Spleen (tissue), 13 donors: ENCODE measurements at places on chromosomes 16 and 17. TPM values are rescaled to one million over a fixed set of nuclear protein-coding genes. Genes with fewer than 3 reads are reported as not detected.

- DNase-seq, result peak; percentile 85
Observed at GRCh38 chr17:81396722-81397313, 1.6 kb downstream of the BAHCC1 start.

DNA sequence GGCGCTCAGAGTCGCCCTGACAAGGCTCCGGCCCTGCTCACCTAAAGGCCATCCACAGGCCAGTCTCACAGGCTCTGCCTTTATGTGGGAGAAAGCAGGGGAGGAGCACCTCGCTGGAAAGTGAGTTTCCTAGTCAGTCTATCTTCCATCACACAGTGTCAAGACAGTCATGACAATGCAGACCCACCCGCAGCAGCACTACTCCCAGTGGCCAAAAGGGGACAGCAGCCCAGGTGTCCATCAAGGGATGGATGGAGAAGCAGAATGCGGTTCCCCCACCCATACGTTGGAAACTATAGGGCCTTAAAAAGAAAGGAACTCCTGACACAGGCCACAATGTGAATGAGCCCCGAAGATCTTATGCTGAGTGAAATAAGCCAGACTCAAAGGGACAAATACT is 226.8 kb downstream of the ENGASE start:
- DNase-seq, result no peak

GRCh38 chr17:61088556-61088955 is 311.1 kb upstream of the TBX2 start:
- no peak for DNase-seq

DNA sequence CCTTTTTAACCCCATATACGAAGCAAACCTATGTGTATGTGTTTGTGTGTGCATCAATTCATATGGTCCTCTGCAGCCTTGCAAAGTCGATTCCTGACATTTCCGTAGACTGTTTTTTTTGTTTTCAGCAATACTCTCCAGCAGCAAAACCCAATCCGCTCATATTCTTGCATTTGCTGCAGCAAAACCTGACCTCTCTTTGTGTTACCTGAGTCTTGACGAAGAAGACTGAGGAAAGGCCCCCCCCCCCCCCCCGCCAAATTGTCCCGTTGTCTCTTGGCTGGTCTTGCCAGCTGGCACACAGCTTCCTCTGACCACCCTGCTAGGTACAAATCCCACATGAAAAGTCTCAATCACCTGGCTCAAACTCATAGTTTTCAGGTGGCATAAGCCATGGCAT is 494.7 kb downstream of the WWOX start:
- DNase-seq, result no peak

GRCh38 chr17:33970279-33970678 is 284.8 kb upstream of the CCL2 start:
- DNase-seq, result no peak

- no peak for DNase-seq
Observed at GRCh38 chr17:72407336-72407909, 286.6 kb downstream of the SOX9 start.

GRCh38 chr17:2580661-2581060 is 12.8 kb upstream of the PAFAH1B1 start:
- no peak for DNase-seq

GRCh38 chr17:794876-795275 is 12.7 kb downstream of the MRM3 start:
- DNase-seq, result peak; percentile 88

GRCh38 chr16:88533381-88533917 is 36.8 kb upstream of the ZC3H18 start:
- no peak for DNase-seq

DNA sequence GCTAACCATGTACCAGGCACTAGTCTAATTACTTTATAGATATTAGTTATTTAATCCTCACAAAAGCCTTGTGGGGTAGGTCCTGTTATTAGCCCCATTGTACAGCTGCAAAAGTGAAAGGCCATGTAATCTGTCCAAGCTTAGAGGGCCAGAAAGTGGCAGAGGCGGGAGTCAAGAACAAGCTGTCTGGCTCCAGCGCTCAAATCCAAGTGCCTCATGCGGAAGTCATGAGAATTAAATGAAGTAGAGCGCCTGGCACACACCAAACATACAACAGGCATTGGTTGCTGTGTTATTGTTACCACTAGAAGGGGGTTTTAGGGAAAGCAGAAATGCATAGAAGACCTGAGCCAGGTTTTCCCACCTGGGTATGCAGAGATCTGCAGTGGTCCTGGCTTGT is 1.2 kb downstream of the AQP8 start:
- no peak for DNase-seq

DNA sequence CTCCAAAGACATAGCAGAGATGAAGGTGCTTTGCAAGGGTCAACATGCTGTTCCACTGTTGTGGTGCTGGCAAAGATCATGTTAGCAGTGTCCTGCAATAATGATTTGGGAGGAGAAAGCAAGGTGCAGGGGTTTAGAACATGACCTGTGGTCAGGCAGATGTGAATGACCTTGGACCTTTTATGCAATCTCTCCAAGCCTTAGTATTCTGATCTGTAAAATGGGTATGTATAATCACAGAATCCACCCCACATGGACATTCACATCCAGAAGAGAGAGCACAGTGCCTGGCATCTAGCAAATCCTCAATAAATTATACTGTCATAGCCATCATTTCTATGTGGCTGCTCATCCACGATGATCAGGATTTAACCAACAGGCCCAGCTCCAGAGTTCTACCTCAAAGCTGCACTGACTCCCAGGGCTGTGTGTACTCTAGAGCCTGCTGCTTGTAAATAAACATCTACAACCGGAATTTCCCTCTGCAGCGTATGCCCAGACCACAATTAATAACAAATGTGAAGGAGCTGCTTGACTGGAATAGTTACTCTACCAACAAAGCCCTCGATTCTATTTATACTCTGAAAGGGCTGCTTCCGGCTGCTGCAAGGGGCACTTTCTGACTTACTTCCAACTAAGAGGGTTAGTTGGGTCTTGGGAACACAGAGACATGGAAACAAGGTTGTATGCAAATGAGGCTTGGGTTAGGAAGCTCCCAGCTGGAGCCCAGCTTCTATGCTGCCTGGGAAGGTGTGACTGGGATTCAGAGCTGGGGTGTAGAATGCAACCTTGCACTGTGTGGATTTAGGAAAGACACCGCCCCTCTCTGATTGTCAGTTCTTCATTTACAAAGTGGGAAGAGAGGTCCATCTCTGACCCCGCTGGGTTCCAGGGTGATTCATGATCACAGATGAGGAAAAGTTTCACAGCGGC is 265.2 kb downstream of the XYLT1 start:
- no peak for DNase-seq

DNA sequence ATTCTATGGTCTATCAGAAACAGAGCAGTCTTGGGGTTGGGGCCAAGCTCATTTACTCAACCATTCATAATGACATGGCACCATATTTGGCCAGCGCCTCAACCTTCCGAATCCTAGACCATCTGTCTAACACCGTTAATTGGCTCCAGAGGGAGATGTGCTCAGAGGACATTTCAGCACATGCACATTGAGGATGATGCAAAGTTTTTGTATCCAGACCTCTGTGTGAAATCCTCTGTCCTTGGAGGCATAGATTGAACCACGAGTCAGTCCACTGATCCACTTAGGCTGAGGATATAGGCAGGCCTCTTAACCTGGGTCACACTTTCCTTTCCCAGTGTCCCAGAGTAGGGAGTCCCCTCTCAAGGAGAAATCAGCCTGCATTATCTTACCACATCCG is 85.5 kb downstream of the SHISA6 start:
- no peak for DNase-seq

GRCh38 chr17:45580924-45581323 is 90.4 kb upstream of the PLEKHM1 start:
- no peak for DNase-seq

The TSNAXIP1 gene
- total RNA-seq, result 0.72 TPM

The PLCD3 gene
- 6.8 TPM for total RNA-seq

The MVD gene
- total RNA-seq, result 35.1 TPM

The FBXL16 gene
- total RNA-seq, result 2.0 TPM

The RAP1GAP2 gene
- total RNA-seq, result 14.5 TPM

The ZFP3 gene
- 9.7 TPM for total RNA-seq

The CTRL gene
- 8.3 TPM for total RNA-seq

The FN3K gene
- total RNA-seq, result 11.5 TPM
